ENCODE measurements at places on chromosomes 7 and 10.

GRCh38 chr7:107076781-107077698 lies 32.5 kb downstream of the PRKAR2B start:
- no peak for DNase-seq

DNA sequence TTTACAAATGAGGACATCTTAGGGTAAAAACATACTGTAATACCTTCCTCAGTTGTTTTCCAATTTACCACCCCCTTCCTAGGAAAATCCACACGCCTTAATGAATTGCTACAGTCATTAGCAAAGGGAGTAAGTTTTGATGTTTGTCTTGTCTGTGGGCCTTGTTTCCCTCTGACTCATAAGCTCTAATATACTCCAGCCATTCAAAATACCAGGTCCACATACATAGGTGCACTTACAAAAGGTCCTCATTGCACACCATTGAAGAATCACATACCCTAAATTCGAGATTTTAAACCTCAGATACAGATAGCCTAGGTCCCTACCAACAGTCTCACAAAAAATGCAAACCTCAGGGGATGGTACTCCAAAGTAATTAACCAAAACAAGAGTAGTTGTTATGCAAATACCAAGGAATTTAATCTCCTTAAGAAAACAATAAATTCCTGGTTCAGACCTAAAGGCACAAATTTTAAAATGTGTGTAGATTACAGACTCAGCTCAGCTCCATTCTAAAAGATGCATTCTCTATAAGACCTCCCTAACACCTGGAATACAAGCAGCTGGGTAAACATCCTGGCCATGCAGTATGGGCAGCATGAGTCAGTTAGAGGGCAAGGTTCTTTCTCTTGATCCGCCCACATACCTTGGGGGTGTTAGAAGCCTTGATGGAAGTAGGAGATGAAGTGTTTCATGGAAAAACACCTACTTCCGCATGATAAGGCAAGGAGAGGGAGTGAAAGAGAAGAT lies 3.0 kb upstream of the LIPK start:
- DNase-seq: no peak

DNA sequence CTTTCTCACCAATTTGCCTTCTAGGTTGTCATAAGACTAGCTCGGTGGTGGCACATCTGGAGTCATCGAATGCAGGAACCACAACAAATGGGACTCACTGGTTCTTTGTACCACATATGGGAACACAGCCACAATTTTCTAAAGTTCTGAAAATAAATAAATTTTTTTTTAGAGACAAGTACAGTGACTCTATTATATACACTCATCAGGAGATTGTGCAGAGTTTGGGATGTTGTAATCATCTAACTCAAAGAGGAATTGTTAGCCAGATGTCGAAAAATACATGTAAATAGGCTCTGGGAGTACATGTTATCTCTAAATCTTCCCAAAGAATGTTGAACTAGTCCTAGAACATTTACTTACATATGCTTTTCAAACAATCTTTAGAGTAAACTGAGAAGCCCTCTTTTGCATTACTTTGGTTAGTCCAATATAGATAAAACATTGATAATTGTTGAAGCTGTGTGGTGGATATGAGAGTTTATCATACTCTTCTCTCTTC lies 19.6 kb upstream of the SEPTIN7 start:
- no peak for DNase-seq

DNA sequence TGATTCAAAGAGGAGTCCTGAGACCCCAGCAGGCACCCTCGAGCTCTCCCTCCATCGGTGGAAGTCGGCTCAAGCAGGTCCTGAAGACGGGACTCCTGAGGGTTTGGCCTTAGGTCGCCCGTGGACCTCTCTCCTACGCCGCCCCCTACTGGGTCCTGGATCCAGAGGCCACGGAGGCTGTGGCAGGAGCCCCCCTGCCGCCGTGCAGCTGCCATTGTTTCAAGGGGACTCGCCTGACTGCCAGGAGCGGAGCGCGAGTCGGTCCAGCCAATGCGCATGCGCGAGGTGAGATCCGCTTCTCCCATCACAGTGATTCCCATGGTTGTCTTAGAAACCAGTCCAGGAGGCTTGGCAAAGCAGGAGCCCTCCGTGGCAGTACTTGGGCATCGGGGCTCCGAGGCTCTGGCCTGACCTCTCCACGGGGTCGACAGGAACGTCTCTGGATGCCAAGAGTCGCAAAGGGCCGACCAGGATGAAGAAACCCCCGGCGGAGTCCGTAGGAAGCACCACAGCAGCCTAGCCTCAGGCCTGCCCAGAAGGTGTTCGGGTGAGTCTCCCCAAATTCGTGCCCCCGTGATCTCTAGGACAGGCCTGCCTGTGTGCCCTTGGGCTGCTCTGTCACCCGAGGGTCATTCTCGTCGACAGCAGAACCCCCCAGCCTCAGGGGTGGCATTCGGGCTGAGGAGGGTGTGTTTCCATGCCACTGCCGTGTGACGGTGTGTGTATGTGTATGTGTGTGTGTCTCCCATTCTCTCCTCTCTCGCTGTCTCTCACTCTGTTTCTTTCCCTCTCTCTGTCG lies 322.3 kb downstream of the ZNF716 start:
- no peak for DNase-seq

DNA sequence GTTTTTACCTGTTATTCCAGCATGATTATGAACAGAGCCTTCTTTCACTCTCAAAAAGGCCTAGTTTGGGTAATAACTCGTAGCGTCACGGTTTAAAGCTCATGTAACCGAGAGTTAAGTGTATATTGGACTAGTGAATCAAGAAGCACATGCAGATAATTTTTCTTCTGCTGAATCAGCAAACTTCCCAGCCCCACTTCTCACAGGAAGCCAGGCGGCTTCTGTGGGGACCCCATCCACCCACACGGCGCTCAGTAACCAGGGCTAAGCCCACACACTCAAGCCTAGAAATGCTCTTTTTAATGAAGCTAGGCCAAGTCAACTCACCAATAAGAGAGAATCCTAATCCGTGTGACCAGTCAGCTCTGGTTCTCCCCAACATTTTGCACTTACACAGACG lies 191.2 kb upstream of the MGMT start:
- no peak for DNase-seq

DNA sequence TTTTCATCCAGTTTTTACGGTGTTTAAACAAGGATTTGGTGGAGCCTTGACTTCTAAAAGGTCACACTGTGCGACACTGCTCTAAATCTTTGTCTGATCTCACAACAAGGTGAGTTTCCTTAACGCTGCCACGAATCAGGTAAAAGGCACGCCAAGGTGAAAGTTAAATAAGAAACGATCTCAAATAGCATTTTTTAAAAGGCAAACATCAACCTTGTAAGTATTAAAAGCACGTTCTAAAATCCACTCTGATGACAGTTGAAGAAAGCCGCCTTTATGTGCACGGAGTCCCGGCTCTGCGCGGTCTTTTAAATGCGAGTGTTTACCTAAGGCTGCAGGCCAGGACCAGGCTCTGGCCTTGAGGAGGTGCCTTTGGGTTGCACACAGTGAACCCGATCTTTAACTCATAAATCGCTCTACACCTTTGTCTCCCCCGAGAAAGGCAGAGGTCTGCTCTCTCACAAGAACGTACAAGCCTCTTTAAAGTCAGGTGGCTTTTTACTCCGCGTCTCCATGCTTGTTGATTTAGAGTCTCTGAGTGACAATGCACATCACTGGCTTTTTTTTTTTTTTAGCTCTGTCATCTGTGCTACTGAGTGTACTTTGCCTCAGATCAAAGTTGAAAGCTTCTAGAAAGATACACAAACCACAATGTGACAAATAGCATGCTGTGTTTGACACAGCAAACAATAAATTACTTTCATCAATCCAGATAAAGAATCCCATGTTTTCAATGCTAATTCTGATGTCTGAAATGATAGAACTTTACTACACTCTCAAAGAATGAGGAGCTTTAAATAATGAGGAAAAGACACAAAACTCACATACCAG lies 25.9 kb upstream of the RNF32 start:
- no peak for DNase-seq

- DNase-seq: no peak
Observed at GRCh38 chr7:137992104-137992549, 9.8 kb downstream of the CREB3L2 start.

GRCh38 chr7:66557214-66558200 lies 71.2 kb upstream of the KCTD7 start:
- DNase-seq: peak; percentile 85

DNA sequence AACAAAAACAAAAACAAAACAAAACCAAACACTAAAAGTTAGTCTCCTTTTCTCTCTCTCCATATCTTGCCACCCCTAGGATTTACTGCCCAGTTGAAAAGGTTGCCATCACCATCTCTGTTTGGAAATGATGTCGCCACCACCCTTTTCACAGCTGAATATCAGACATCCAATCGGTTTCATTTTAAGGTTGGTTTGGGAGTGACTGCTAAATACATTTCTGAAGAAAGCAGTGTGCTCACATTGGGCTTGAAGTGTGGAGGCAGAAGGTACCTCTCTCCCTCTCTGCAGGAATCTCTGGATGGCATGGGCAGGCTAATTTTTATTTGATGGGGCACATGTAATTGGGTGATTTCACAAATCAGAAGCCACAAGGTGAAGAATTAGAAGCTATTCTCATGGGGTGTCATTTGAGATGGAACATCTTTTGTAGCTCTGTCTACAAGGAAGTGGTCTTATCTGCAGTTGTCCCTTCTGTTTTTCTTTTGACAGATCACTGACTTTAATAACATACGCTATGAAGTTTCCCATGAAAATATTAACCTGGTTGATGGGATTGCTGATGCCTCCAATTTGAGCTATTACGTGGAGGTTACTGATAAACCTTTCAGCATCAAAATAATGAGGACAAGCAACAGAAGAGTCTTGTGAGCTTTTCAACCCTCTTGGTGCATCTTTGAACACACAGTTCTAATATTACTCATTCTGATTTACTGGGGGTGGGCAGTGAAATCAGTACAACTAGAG lies 20.1 kb downstream of the MGAM2 start:
- DNase-seq: no peak

- DNase-seq: no peak
Observed at GRCh38 chr10:123597676-123598075, 68.5 kb upstream of the GPR26 start.

DNA sequence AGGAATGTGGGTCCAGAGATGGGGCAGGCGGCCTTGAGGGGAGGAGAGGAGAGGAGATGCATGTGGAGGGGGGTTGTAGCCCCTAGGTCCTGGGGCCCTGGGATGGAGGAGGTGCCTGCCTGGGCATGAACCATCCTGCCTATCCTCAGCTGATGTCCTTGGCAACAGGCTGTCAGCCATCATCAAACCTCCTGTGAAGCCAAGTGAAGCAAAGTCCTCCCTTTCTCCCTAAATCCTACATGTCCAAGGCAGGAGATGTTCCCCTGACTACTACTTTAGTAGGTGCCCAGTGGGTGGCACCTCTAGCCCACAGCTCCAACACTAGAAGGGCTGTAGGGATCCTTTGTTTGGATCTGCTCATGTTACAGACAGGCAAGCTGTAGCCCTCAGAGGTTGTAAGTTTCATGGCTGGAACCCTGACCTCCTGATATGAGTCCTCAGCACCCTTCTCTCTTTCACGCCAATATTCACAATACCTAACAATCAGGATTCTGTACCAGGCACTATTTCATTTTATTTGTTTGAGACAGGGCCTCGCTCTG lies 66.6 kb upstream of the SYPL1 start:
- DNase-seq: no peak

- DNase-seq: peak; percentile 47
Observed at GRCh38 chr7:1193593-1194424, 33.8 kb upstream of the ZFAND2A start.

- no peak for DNase-seq
Observed at GRCh38 chr7:54888067-54888733, 129.2 kb upstream of the SEC61G start.

- no peak for DNase-seq
Observed at GRCh38 chr7:7051206-7051877, 131.0 kb upstream of the C1GALT1 start.

- DNase-seq: no peak
Observed at GRCh38 chr10:118807512-118808305, 52.9 kb upstream of the CACUL1 start.

DNA sequence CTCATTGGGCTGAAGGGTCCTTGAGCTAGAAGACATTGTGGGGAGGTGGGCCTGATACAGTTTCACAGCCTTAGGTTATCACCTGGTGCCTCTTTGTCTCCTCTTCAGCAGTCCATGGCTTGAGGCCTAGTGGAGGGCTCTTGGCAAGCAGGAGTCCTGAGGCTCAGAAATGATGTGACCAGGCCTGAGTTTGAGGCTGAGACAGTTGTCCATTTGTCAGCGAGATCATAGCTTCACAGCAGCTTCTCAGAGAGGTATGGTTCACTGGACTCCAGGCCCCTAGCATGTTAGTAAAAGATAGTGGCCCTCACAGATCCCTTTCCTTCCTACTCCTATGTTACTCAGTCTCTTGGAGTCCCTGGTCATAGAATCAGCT lies 19.1 kb downstream of the SUFU start:
- DNase-seq: no peak

Measured in activated T-cell treated with anti-CD3 and anti-CD28 coated beads, Interleukin-2, amount 50 U/mL, for 48 hours (primary cell).